Activated CD4-positive, alpha-beta T cell treated with anti-CD3 and anti-CD28 coated beads, Interleukin-2, amount 50 U/mL, for 4 hours (primary cell): ENCODE measurements at places on chromosomes 5 and 9.

DNA sequence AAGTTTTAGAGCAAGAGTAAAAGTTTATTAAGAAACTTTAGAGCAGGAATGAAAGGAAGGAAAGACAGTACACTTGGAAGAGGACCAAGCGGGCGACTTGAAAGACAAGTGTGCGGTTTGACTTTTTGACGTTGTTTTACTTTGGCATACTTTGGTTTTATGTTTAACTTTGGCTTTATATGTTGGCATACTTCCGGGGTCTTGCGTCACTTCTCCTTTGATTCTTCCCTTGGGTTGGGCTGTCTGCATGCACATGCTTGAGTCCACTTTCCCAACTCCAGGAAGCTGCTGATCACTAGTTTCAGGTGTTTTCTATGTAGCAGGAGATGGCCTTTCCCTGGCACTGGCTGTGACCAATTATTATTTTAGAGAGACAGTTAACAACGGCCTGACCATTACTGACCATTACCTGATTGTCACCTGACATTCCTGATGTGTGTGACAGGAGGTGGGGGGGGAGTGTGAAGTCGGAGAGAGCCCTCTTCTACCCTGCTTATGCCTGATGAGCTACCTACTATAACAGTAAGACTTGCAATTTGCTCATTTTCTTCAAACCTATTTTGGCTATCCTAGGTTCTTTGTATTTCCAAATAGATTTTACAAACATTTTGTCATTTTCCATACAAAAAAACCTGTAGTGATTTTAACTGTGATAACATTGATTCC is 45.5 kb downstream of the TNFSF8 start:
- DNase-seq: no peak

- no peak for DNase-seq
These were observed 1.7 kb downstream of the RAB14 start for GRCh38 chr9:121199921-121200320.

- no peak for DNase-seq
These were observed 94.2 kb upstream of the S1PR3 start for GRCh38 chr9:88897081-88897480.

GRCh38 chr9:100567856-100568255 is 10.0 kb upstream of the CAVIN4 start:
- DNase-seq: no peak

GRCh38 chr5:159422361-159422760 is 92.1 kb upstream of the IL12B start:
- DNase-seq: no peak

- DNase-seq: no peak
These were observed 48.9 kb downstream of the NUDT12 start for GRCh38 chr5:103513701-103514100.

GRCh38 chr5:73135429-73136054 is 15.2 kb downstream of the TMEM171 start:
- DNase-seq: no peak

DNA sequence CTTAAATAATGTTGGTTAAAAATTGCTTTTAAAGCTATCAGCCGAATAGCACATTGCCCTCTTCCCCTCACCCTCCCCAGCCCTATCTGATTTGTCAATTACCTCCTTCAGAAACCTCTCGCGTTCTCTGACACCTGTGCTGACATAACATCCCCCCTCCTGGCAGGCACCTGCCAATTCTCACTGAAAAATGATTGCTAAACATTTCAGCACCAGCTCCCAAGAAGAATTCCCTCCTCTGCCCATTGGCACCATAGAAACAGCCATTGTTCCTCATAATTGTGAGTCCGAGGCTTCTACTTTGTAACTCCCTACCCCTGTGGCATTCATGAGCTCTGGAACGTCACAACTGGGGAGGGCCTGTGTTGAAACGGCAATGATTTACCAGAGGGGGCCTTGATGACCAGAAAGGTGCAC is 20.2 kb downstream of the CDH6 start:
- no peak for DNase-seq

DNA sequence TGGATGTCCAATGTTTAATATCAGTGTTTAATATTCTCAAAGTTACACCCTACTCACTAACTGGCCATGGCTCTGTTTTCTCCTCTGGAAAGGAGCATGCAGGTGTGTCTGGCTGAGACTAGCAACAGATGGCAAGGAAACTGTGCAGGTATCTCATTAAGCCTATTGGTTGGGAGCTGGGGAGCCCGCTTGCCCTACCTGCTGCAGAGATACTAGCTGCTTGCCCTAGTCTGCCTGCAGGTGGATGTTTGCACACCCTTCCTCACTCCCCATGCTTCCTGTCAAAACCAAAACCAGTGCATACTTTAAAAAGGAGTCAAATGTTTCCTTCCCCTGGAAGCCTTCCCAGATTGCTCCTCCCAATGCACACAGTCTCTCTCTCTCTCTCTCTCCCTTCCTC is 228.3 kb upstream of the RASEF start:
- no peak for DNase-seq

DNA sequence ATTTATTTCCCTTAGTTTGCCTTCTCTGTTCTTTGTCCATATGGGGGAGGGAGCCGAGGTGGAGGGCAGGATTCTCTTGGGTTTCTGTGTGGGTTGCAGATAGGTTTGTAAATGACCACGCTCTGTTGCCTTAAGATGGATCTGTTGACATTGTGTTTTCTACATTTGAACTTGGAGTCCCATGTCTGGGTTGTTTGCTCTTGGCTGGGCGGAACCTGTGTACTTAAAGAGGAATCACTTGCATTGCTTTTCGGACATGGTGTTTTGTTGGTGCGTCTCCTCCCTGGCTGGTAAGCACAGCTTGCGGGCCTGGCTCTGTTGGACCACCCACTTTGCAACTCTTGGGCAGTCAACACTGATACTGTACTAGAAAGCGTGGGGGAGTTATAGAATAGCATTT is 45.9 kb downstream of the EHMT1 start:
- DNase-seq: no peak

DNA sequence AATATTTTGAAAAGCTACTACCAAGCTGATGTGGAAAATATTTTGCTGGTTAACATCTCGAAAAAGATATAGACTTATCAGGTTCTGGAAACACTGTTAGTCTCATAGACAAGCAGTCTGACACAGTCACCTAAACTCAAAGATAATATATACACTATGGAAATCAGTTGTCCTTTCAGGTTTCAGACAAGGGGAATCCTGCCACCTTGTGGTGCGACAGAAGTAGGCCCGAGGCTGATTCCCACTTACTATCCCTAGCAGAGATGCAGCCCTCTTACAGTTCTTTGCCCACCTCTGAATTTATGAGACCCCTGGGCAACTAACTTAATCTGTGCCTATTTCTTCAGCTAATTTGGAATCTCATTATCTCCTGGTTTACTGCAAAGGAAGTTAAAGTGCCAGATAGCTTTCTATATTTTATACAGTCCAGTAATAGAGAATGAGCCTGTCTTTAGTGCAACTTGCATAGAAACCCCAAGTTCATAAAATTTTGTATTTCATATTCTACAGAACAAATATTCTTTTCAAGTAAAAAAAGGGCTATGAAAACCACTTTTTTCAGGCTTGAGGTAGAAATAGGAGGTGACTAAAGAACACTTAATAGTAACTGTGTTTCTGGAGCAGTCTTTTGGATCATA is 16.9 kb downstream of the RAD1 start:
- peak; percentile 59 for DNase-seq

DNA sequence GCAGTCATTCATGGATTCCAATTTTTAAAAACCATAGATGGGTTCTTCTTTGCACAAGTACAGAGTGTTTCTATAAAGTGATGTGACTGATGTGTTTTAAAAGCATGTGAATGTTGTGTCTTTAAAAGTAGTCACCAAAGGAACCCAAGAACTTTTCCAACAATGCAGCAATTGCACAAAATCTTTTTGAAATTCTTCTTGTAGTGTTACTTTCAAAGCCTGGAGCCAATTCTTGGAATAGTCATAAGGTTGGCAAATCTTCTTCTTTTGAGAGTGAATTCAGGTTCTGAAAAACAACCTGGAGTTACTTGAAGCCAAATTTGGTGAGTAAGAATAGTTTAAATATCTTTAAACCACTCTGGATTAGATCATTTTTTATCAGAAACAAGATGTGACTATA is 10.5 kb downstream of the GRAMD2B start:
- DNase-seq: no peak

DNA sequence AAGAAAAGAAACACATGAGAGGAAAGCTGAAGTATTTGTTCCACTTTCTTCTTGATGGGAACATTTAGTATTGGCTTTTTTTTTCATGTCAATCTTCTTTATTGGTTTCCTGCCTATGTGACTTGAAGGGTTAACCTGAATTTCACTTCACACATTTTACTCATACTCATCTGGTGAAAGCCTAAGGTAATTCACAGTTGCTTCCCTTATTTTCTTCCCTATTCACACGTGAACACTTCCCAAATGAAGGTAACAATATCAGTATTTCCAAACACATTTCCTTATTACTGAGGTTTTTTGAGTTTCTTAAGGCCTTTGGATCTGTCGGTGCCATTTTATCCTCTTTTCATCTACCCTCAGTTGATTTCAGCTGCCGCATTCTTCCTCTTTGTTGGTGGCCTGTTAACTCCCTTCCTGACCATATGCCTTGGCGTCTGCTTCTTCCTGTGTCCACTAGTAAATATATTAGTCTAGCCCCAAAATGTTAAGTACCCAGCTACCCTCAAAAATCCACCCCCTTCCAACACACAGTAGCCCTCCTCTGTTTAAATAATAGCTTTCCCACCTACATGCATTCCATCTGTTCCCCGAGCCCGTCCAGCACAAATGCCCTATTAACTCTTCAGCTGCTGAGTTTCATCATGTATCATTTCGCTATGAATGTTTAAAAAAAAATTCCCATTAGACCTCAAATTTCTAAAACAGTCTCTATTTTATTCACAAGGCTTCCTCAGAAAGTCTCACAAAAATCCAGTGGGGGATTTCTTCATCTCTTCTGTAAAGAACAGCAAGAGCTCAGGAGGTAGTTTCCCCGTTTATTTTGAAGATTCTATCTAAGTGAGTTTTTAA is 97.3 kb downstream of the USP20 start:
- DNase-seq: no peak

- DNase-seq: no peak
These were observed 175.0 kb upstream of the ISL1 start for GRCh38 chr5:51208296-51208695.

DNA sequence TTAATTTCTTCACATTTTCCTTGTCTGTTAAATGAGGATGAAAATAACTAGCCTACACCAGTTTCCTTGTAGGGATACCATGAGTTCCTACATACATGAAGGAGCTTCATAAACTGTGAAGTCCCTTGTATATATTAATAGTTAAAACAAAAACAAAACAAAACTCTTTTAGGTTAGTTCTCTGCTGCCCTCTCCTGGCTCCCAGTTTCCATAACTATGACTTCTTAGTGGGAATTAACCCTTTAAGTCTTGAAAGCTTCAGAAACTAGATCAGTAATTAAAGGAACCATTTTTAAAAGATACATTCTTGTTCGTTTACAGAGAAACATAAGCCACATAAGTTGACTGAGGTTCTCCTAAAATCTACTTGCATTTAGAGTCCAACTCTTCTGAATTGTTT is 500.0 kb upstream of the C9orf72 start:
- DNase-seq: no peak

DNA sequence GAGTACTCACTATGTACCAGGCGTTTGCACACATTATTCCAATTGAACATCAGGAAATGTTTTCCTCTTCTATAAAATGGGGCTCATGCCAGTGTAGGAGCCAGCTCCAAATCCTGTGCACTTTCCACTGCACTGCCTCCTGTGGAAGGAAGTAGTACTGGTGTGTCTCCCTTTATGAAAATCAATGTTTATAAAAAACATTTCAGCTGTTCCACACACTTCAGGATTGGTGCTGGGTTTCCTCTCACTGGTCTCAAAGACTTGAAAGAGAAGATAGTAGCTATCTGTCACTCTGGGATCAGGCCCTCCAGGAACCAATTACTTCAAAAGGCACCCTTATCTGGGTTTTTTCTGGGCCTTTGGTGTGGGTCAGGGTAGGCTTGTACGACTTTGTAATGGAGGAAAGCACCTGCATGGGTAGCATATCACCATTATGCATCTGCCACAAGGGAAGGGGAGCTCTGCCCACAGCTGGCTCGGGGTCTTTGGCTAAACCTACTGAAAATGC is 32.5 kb downstream of the RAB14 start:
- DNase-seq: no peak

- no peak for DNase-seq
These were observed 218.6 kb downstream of the PJA2 start for GRCh38 chr5:109191153-109191558.

DNA sequence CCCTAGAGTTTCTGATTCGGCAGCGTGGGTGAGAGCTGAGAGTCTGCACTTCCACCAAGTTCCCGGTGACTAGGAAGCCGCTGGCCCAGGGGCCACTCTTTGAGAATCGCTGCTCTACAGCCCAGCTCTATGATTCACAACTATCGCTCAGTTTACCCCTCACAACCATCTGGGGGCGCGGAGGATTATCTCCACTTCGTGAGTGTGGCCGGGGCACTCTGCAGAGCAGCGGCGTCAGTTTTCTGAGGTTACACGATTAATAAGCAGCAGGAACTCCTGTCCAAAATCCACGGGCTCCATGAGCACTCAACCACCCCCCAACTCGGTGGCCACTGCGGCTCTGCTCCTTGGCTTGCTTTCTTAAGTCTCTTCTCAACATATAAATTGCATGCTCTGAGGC is 19.3 kb downstream of the CORO2A start:
- no peak for DNase-seq

- DNase-seq: peak; percentile 17
These were observed 914 bp upstream of the CD72 start for GRCh38 chr9:35618854-35619799.
